HFFc6 (cell line): ENCODE measurements at places on chromosomes 1 and 21. TPM values are rescaled to one million over a fixed set of nuclear protein-coding genes. Genes with fewer than 3 reads are reported as not detected.

GRCh38 chr1:172487550-172487949 lies 43.7 kb upstream of the PIGC start:
- peaks cover 8% of the 10 kb centered on the region for H3K27me3 ChIP-seq
- H3K27ac ChIP-seq = no peak overlapping the region
- no peak for DNase-seq
- H3K36me3 ChIP-seq = no peaks in the 10 kb centered on the region
- no peak overlapping the region for H3K4me3 ChIP-seq

- no peak overlapping the region for H3K4me3 ChIP-seq
- no peak for DNase-seq
- H3K27me3 ChIP-seq = peaks cover 12% of the 10 kb centered on the region
These were observed 79.4 kb upstream of the ACTL8 start for GRCh38 chr1:17675744-17676143.

GRCh38 chr1:146032631-146033219 lies 11.2 kb upstream of the HJV start:
- H3K27me3 ChIP-seq = peaks cover 19% of the 10 kb centered on the region
- H3K36me3 ChIP-seq = no peaks in the 10 kb centered on the region
- H3K4me1 ChIP-seq = peaks cover 26% of the 10 kb centered on the region
- H3K27ac ChIP-seq = peak overlapping the region; percentile 48; the same call in 1 of the 2 replicates
- no peak overlapping the region for H3K4me3 ChIP-seq
- DNase-seq = peak; percentile 65

The CHIT1 gene
- not detected in 3 replicates for total RNA-seq

DNA sequence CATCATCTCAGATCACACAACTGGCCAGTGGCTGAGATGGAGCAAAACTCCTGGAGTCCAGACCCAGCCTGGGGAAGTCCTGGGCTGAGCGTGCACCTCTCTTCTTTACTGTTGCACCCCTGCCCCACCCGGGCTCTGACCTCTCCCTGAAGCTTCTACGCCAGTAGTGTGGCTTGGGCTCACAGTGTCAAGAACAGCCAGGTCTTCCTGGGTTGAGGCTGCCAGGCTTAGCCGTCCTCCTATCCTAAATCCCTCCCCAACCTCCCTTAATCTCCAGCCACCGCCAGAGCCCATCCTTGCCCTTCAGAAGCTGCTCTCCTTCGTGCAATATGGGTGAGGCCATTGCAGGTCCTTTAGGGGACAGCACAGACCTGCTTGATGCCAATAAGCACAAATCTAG lies 399.2 kb upstream of the VAMP3 start:
- no peak for DNase-seq
- no peaks in the 10 kb centered on the region for H3K36me3 ChIP-seq
- no peak overlapping the region for H3K27ac ChIP-seq
- H3K27me3 ChIP-seq = peaks cover 9% of the 10 kb centered on the region
- H3K4me3 ChIP-seq = no peak overlapping the region

The SLC30A2 gene
- not detected in 3 replicates for total RNA-seq

- peak overlapping the region; percentile 58 for H3K27ac ChIP-seq
- DNase-seq = peak; percentile 53
- H3K27me3 ChIP-seq = peaks cover 1% of the 10 kb centered on the region
- H3K4me1 ChIP-seq = peaks cover 83% of the 10 kb centered on the region
- H3K36me3 ChIP-seq = peaks cover 35% of the 10 kb centered on the region
These were observed 46.0 kb downstream of the RUNX1 start for GRCh38 chr21:35002879-35003722.

The ZCCHC17 gene
- total RNA-seq = 35.8 to 37.7 TPM (median 37.1 TPM) in 3 replicates

DNA sequence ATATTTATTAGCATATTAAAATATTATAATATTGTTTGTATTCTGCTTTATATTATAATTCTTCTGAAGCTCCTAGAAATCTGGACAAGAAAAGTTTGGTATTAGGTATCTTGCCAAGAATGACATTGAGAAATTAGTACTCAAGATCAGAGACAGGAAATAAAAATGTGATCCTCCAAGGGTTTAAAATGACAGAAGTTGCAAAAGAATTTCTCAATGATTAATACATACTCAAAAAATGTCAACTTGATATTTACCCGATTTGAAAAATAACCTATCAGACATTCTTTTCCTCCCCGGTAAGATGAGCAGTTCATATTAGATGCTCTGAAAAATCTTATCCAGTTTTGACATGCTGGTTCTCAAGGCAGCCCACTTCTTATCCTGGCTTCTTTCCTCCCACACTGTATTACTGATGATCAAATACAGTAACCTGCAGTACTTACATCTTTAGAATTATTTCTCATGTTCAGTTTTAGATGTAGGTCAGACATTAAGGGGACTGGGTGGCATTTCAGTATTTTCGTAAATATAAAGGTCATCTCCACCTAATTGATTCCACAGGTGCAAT lies 55.3 kb downstream of the CACHD1 start:
- no peak overlapping the region for H3K4me3 ChIP-seq
- no peaks in the 10 kb centered on the region for H3K27me3 ChIP-seq
- DNase-seq = no peak
- no peak overlapping the region for H3K27ac ChIP-seq

The CFHR3 gene
- total RNA-seq = not detected in 3 replicates

DNA sequence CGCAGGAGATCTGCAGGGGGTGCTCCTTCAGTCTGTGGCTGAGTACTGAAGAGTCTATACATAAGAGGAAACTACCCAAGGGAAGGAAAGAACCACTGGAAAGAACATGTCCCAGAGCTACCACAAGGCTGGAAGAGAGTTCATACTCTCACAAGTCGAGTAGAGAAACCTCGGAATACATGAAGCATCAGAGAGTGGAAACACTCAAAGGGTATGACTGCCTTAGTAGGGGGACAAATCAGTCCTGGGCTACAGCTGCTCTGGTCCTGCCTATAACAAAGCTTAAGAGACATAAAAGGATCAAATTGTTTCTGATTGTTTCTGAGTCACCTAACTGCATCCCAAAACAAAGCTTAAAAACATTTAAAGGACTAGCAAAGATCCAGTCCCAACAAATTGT lies 27.4 kb downstream of the TMEM50B start:
- peak overlapping the region; percentile 2; the same call in 1 of the 2 replicates for H3K4me3 ChIP-seq
- H3K27me3 ChIP-seq = no peaks in the 10 kb centered on the region; the same call in 1 of the 2 replicates
- peak overlapping the region; percentile 58 for H3K27ac ChIP-seq
- no peak for DNase-seq

DNA sequence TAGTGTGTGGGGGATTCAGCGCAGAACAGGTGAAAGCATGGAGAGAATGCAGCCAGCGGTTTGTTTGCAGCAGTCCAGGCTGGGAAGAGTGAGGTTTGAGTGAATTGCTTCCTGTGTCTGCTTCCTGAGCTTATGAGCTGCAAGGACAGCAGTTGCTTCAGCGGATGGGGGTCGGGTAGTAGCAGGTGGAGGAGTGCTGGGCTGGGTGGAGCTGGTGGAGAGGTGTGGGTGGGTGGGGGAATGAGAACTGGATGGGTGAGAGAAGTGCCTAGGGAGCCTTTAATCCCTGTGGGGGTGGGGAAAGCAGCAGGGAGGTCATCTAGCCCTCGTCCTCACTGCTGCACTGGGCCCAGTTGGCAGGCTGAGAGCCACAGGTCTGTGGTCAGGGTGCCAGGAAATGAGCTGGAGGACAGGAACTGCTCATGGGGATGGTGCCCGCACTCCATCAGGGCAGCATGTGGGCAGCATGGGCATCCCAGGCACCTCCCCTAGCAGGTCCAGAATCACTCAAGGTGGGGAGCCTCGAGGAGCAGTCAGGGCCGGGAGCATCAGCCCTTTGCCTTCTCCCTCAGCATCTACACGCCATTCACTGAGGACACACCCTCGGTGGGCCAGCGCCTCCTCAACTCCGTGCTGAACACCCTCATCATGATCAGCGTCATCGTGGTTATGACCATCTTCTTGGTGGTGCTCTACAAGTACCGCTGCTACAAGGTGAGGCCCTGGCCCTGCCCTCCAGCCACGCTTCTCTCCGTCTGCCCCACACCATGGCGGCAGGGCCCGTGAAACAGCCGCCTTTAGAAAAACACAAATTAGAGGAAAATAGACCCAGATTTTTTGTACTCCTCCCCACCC lies 14.8 kb downstream of the PSEN2 start:
- no peak overlapping the region for H3K27ac ChIP-seq
- H3K4me1 ChIP-seq = peaks cover 18% of the 10 kb centered on the region
- DNase-seq = no peak
- H3K4me3 ChIP-seq = no peak overlapping the region

DNA sequence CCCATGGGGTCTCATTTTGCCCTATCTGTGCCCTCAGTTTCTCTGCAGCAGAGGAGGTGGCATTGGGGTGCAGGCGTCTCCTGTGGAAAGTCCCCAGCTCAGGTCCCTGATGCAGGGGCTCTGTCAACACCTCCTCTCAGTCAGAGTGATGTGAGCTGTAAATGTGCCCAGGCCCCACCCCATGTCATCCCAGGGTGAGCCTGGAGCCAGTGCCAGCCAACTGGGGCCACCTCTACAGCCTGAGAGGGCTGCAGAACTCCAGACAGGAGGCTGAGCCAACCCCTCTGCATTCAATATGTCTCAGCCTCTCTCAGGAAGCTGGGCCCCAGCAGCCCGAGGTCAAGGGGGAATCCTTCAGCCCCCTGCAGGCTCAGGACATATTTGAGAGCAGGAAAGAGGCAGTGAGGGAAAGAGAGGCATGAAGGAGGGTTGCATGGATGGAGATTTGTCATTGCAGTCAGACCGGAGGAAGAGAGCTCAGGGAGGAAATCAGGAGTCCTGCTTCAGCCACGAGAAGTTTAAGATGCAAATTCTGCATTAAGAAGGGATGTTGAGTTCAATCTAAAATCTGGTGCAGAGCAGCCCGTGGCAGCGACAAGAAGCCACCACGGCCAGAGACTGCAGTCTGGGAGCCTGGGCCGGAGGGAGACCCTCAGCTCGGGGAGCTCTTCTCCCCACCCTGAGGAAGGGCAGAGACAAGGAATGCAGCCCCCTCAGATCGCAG lies 288.2 kb upstream of the VAMP3 start:
- peaks cover 5% of the 10 kb centered on the region for H3K27me3 ChIP-seq
- no peak for DNase-seq
- no peak overlapping the region for H3K4me3 ChIP-seq
- no peak overlapping the region for H3K27ac ChIP-seq

The TMEM240 gene
- 3.8 to 4.5 TPM (median 4.0 TPM) in 3 replicates for total RNA-seq

The ROR1 gene
- total RNA-seq = 7.4 to 8.5 TPM (median 7.8 TPM) in 3 replicates

GRCh38 chr1:227888404-227889046 lies 59.2 kb downstream of the WNT9A start:
- H3K4me3 ChIP-seq = no peak overlapping the region
- no peak overlapping the region for H3K27ac ChIP-seq
- no peaks in the 10 kb centered on the region for H3K36me3 ChIP-seq
- no peak for DNase-seq

The LAMC2 gene
- 2.0 to 2.3 TPM (median 2.2 TPM) in 3 replicates for total RNA-seq

The MECR gene
- total RNA-seq = 21.5 to 24.5 TPM (median 24.5 TPM) in 3 replicates

The OLFML2B gene
- 5.3 to 8.1 TPM (median 5.3 TPM) in 3 replicates for total RNA-seq

GRCh38 chr1:86263101-86263500 lies 106.5 kb upstream of the COL24A1 start:
- H3K4me3 ChIP-seq = no peak overlapping the region
- peaks cover 2% of the 10 kb centered on the region; the same call in 1 of the 2 replicates for H3K27me3 ChIP-seq
- H3K36me3 ChIP-seq = no peaks in the 10 kb centered on the region
- H3K4me1 ChIP-seq = peaks cover 9% of the 10 kb centered on the region; the same call in 1 of the 2 replicates
- no peak overlapping the region for H3K27ac ChIP-seq
- no peak for DNase-seq

DNA sequence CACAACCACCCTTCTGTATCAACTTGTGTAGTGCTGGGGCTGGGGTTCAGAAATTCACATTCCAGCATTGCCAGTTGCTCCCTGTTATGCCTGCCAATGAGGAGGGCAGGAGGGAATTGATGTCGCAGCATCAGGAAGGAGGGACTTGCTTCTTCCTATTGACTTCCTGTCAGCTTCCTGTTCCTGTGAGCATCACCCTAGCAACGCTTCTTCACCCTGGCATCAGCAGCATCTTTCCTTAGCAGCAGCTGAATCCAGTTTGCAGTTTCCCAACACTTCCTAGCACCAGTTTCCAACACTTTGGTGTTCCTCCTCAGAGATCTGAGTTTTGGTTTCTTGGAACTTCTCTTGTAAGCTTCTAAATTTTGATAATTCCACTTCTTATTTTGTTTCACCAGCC lies 8.9 kb upstream of the TRIM62 start:
- no peak overlapping the region for H3K27ac ChIP-seq
- no peak overlapping the region for H3K4me3 ChIP-seq
- H3K4me1 ChIP-seq = peaks cover 10% of the 10 kb centered on the region
- H3K36me3 ChIP-seq = no peaks in the 10 kb centered on the region

DNA sequence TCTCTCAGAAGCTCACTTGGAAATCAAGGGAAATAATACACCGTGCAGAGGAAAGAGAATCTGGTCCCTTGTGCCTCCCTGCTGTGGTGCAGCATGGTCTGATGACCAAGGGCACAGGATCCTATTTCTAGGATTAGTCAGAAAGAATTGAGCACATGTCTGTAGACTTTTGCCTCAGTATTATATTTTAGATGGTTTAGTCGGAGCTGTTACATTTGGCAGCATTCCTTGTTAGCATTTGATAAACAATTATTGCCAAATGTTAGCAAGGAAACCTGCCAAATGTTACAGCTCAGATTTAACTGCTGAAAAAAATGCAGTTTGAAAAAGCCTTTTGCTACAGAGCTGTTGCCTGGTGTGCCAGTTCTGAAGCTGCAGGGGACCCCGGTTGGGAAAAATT lies 183.5 kb upstream of the DPYD start:
- no peaks in the 10 kb centered on the region for H3K27me3 ChIP-seq
- peaks cover 25% of the 10 kb centered on the region for H3K36me3 ChIP-seq
- DNase-seq = peak; percentile 63
- peaks cover 63% of the 10 kb centered on the region for H3K4me1 ChIP-seq
- H3K4me3 ChIP-seq = no peak overlapping the region

The INKA2 gene
- total RNA-seq = 2.3 to 3.5 TPM (median 3.2 TPM) in 3 replicates

- H3K27ac ChIP-seq = no peak overlapping the region
- no peaks in the 10 kb centered on the region for H3K4me1 ChIP-seq
- DNase-seq = no peak
- H3K4me3 ChIP-seq = no peak overlapping the region
- peaks cover 14% of the 10 kb centered on the region for H3K27me3 ChIP-seq
These were observed 50.7 kb downstream of the PRDM16 start for GRCh38 chr1:3119725-3120124.

The BRDT gene
- not detected in 3 replicates for total RNA-seq

DNA sequence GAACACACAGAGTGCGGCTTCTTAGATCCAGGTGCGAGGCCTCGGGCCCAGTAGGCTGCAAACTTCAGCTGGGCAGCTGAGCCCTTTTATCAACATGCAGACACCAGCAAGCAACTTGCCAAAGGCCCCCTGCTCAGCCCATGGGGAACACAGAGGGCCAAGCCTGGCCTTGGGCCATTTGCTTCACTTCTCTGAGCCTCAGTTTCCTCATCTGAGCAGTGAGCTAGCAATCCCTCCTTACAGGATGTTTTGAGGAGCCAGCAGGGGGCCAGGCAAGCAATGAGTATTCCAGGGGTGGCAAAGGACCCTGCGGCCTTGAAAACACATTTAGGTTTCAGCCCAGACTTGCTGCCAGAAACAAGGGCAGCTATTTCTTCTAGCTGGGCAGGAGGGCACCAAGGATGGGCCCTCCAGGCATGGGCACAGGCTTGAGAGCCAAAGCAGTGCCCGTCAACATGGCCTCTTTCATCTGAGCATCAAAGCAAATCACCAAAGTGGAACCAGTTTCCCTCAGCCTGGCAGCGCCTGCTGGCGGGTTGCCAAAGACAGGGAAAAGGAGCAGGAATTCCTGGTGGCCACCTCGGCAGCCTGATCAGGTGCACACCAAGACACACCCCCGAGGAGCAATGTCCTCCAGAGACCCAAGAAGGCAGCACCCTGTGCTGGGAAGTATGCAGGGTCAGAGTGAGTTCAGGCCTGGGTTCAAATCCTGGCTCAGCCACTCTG lies 1.4 kb downstream of the MATN1 start:
- H3K27ac ChIP-seq = no peak overlapping the region
- DNase-seq = no peak
- no peak overlapping the region for H3K4me3 ChIP-seq

The GBP6 gene
- not detected in 3 replicates for total RNA-seq
